ENCODE measurements at places on chromosomes 16 and 17.

DNA sequence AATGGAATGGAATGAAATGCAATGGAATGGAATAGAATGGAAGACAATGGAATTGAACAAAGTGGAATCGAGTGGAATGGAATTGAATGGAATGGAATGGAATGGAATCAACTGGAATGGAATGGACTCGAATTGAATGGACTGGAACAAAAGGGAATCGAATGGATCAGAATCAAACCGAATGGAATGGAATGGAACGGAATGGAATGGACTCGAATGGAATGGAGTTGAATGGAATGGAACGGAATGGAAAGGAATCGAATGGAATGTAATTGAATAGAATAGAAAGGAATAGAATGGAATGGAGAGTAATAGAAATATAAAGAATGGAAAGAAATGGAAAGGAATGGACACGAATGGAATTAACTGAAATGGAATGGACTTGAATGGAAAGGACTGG is 475.2 kb upstream of the WSB1 start:
- no peak for ATAC-seq

DNA sequence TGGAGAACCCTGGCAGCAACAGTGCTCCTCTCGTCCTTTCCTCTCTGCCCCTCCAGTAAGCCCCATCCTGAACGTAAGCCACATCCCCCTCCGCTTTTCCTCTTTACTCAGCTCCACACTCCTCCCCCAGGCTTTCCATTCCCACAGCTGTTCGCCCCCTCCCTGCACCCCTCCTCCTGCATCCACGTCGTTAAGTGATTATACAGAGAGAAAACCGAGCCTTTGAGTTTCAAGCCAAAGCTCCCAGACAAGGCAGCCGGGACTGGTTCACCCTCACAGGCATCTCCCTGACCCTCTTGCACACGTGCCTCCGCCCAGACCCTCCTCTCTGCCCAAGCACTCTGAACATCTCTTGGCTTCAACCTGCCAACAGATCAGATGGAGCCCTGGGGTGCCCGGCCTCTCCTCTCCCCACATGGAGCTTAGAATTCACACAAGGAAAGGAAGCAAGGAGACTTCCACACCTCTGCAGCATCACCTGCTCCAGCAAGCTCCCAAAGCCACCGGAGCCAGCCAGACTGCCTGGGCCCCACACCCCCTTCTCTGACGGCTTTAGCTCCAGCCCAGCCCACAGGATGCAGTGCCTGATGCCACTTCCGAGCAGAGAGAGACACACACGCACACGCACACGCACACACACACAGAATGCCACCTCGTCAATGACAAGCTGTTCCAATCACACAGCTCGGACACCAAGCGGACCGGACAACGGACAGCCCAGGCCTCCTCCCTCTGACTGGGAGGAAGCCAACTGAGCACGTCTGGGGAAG is 99.9 kb upstream of the CCL2 start:
- no peak for ATAC-seq

DNA sequence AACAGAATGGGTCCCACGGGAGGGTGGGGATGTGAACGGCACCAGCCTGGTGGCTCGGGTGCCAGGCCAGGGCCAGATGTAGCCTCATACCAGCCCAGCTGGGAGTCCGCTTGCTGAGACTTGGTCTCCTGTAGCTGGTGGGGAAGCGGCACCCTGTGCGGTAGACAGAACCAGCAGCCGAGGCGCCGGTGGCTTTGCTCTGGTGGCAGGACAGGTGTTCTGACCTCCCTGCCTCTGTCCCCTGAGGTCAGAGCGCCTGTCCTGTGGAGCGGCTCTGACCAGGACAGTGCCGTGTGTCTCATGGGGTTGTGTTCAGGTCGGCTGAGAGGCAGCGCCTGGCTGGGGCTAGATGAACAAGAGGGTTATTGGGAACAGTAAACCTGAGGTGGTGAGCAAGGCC is 20.1 kb downstream of the RAB40C start:
- ATAC-seq, result no peak

GRCh38 chr17:81991684-81992305 is 14.4 kb downstream of the ASPSCR1 start:
- peak; percentile 43 for ATAC-seq

- ATAC-seq, result no peak
These were observed 157.3 kb upstream of the SDK2 start for GRCh38 chr17:73801455-73802100.

GRCh38 chr16:31132303-31132979 is 3.1 kb downstream of the PRSS8 start:
- ATAC-seq, result no peak

DNA sequence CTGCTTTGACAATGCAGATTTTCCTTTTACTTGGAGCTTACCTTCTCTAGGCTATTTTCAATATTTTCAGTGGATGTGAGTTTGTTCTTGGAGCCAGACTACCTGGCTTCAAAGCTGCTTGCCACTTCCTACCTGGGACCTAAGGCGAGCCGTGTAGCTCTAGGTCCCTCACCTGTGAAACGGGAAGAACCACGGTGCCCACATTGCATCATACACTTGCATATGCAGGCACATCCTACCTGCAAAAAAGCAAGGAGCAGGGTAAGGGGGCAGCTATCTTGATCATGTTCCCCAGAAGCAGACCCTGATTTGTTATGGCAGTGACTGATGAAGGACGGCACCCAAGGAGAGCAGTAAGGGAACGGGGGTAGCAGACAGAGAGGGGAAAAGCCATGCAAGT is 27.0 kb upstream of the MPRIP start:
- no peak for ATAC-seq

DNA sequence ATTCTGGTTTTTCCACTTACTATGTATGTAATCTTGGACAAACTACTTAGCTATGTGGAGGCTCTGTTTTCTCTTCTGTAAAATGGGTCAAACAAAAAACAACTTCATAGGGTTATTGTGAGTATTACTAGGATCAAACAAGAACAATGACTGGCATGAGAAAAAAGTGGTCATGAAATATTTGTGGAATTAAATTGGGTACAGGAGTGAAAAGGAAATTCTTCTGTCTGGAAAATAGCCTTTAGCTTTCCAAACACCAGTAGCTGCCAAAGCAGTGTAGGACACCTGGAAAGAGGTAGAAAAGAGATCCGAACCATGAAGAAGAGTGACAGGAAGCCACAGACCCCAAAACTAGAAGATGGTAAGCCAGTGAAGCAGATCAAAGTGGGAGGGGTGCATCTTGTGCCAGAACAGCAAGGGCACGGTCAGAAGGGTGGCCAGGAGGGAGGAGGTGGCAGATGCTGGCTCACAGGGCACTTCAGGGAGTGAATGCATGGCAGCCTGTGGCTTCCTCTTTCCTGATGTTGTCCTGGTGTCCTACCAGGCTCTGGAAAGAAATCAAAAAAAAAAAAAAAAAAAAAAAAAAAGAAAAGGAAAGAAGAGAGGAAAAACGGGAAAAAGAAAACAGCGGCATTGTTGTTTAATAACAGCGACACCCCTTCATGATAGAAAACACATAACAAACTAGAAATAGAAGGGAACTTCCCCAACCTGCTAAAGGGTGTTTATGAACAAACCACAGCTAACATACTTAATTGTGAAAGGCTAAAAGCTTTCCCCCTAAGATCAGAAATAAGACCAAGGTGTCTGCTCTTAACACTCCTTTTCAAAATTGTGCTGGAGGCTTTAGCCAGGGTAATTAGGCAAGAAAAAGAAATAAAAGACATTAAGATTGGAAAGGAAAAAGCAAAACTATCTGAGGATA is 67.9 kb downstream of the PCTP start:
- no peak for ATAC-seq

DNA sequence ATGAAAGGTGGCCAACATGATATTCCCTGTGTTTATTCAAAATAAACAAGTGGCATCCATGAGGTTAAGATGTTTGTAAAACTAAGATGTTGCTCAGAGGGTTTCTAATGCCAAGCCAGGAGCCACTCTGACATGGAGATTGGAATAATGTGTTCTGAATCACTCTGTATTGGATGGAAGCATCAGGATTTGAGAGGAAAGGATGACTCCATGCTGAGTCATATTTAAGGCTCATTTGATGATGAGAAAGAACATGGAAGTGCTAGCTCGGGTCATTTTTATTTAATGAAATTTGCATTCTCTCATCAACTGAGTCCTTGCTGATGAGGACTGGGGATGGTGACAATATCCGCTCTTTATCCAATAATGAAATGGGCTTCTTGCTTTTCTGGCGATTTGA is 6.2 kb downstream of the VAT1L start:
- ATAC-seq, result peak; percentile 87

DNA sequence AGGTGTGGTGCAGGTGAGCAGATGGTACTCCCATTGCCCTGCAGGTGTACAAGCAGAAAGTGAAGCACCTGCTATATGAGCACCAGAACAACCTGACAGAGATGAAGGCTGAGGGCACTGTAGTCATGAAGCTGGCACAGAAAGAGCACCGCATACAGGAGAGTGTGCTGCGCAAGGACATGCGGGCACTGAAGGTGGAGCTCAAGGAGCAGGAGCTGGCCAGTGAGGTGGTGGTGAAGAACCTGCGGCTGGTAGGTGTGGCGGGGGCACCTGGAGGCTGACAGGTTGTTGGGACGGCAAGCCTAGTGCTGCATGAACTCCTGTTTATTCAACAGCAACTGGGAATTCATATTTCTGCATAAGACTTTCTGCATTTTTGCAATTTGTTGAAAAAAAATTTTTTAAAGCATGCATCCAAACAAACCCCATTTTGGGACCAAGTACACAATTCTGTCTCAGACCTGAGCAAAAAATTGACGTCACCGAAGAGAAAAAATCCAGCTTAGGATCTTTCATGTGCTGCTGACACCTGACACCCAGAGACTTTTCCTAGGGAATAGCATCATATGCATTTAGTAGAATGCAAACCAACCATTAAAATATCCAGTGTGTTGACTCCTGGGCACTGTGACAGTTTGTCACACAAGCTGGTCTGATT is 13.5 kb upstream of the DBNDD1 start:
- ATAC-seq, result peak; percentile 40

DNA sequence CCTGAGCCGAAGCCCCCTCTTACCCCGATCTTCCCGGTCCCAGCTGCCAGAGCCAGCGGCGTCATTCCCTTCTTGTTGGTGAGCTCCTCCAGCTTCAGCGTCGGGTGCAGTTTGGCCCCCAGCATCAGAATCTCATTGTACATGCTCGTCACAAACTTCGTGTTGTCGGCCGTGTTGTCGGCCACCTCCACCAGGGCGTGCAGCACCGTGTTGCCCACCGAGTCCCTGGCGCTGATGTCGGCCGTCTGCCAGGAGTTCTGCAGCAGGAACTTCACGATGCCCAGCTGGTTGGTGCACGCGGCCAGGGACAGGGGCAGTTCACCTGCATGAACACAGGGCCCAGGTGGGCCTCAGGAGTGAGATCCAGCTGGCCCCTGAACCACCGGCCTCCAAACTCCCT is 19.4 kb downstream of the TRPV1 start:
- ATAC-seq, result no peak

- ATAC-seq, result peak; percentile 60
These were observed 632 bp upstream of the RTN4RL1 start for GRCh38 chr17:2025622-2026309.

- ATAC-seq, result no peak
These were observed 164.0 kb downstream of the PHKB start for GRCh38 chr16:47625115-47625567.

DNA sequence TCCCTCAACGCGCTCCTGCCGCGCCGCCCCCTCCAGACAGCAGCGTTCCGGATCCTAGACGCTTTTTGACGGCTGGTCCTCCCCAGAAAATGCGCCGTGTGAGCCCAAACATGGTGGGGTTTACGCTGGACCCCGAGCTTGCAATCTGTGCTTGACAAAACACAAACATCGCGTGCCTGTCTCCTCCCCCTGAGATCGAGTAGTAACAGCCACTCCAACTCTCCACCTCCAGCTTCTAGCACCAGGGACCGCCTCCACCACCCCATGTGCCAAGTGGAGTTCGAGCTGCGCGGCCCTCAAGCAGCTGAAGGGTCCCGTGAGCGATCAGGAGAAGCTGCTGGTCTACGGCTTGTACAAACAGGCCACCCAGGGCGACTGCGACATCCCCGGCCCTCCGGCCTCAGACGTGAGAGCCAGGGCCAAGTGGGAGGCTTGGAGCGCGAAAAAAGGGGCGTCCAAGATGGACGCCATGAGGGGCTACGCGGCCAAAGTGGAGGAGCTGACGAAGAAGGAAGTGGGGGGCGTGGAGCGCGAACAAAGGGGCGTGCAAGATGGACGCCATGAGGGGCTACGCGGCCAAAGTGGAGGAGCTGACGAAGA is 656 bp upstream of the GEMIN4 start:
- peak; percentile 2 for ATAC-seq

GRCh38 chr16:53744449-53744848 is 40.5 kb downstream of the FTO start:
- no peak for ATAC-seq

DNA sequence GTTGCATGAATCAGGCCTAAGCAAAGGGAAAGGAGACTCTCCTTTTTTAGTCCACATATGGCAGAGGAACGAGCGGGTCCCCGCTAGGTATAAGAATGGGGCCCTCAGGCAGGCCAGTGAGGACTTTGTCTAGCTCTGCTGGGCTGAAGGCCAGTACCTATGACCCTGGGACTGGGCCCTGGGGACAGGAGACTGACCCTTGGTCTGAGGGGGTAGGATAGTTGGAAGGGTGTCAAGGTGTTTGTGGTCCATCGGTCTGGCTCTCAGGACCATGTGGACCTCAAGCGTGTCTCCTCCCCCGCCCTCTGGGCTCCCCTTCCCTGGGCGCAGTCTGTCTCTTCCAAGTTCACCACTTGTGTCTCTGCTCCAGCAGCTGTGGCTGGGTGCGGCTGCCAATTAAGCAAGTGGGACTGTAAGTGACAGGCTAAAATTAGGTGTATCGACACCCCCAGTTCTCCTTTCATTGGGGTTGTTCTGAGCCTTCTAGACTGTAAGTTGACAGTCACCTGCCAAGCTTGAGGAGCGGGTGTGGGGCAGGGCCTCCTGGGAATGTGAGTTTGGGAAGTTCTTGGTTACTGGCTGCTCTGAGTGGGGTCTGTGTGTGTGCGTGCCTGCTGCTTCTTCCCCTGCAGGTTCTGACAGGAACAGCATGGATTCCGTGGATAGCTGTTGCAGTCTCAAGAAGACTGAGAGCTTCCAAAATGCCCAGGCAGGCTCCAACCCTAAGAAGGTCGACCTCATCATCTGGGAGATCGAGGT is 24.5 kb downstream of the AKAP1 start:
- no peak for ATAC-seq

DNA sequence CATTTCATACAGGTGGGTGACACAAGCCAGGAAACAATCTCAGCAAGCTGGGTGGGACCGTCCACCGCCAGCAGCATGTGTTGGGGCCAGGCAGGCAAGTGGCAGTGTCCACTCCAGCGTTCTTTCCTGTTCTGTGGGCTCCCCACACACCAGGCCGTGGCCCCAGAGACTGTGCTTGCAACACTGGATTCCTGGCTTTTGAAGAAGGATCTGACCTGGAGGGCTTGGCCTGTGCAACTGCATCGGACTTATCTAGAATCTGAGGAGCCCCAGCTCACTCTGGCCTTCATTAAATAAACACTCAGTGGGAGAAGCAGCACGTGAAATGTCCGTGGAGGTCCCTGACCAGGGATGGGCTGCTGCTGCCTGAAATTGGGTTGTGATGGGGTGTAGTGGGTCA is 3.2 kb downstream of the KSR1 start:
- no peak for ATAC-seq

GRCh38 chr17:39224778-39225307 is 902 bp downstream of the STAC2 start:
- ATAC-seq, result peak; percentile 10

GRCh38 chr17:17205368-17206123 is 587 bp downstream of the PLD6 start:
- peak; percentile 79 for ATAC-seq
